ENCODE measurements at places on chromosomes 13 and 19.

DNA sequence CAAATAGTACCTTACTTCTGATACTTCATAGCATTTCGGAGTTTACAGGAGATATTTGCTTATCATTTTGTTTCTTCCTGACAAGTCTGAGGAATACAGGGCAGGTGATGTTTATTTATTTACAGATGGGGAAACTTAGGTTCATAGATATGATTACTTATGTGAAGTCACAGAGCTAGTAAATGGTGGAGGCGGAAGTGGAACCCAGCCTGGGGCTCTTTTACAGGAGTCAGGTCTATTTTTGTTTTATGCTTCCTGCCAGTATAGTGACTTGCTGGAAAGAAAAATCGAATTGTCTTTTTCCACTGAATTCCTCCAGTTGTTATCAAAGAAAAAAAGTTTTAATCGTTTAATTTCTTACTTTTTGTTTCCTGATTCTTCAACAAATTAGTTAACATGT, 66.5 kb downstream of the DGKH start:
- H3K4me1 ChIP-seq = no peaks in the 10 kb centered on the region
- H3K36me3 ChIP-seq = no peaks in the 10 kb centered on the region
- no peak overlapping the region for H3K4me3 ChIP-seq
- H3K27me3 ChIP-seq = no peaks in the 10 kb centered on the region
- no peak for DNase-seq

DNA sequence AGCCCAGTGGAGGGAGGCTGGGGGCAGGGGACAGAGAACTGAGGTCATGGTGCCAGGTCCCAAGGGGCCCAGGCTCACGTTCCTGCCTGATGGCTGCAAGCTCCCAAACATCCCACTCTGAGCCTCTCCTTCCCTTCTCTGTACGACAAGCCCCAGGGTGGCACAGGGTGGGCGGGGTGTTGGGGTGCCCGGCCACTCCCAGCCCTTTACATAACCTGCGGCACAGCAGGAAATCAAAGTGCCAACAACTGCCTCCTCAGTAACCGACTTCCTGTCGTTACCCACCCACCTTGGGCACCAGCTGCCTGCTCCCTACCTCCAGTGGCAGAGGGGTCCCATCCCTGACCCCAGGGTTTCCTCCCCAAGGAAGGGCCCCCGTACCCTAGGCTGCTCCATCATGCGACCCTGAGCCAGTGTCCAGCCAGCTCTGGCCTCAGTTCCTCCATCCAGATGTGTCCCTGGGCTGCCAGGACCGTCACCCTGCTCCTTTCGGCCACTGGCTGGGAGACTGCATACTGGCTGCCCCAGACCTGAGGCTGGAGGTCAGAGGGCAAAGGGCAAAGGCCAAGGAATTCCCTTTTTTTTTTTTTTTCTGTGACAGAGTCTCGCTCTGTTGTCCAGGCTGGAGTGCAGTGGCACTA, 27.7 kb upstream of the NFIC start:
- DNase-seq = no peak
- no peaks in the 10 kb centered on the region for H3K27me3 ChIP-seq
- H3K4me1 ChIP-seq = peaks cover 47% of the 10 kb centered on the region
- H3K4me3 ChIP-seq = no peak overlapping the region
- H3K27ac ChIP-seq = peak overlapping the region; percentile 89

GRCh38 chr19:12932392-12933286, 872 bp downstream of the FARSA start:
- no peaks in the 10 kb centered on the region for H3K27me3 ChIP-seq
- peak overlapping the region; percentile 81 for H3K27ac ChIP-seq
- H3K36me3 ChIP-seq = peaks cover 13% of the 10 kb centered on the region
- no peak for DNase-seq

GRCh38 chr19:3161453-3161852, 17.1 kb upstream of the S1PR4 start:
- DNase-seq = no peak
- peaks cover 14% of the 10 kb centered on the region for H3K4me1 ChIP-seq
- H3K27me3 ChIP-seq = no peaks in the 10 kb centered on the region
- H3K36me3 ChIP-seq = no peaks in the 10 kb centered on the region

- H3K36me3 ChIP-seq = peaks cover 27% of the 10 kb centered on the region
- no peak for DNase-seq
- H3K4me1 ChIP-seq = peaks cover 56% of the 10 kb centered on the region
- no peaks in the 10 kb centered on the region for H3K27me3 ChIP-seq
- peak overlapping the region; percentile 94 for H3K27ac ChIP-seq
- H3K4me3 ChIP-seq = peak overlapping the region; percentile 95
These were observed 926 bp downstream of the PRR12 start for GRCh38 chr19:49591731-49592485.

DNA sequence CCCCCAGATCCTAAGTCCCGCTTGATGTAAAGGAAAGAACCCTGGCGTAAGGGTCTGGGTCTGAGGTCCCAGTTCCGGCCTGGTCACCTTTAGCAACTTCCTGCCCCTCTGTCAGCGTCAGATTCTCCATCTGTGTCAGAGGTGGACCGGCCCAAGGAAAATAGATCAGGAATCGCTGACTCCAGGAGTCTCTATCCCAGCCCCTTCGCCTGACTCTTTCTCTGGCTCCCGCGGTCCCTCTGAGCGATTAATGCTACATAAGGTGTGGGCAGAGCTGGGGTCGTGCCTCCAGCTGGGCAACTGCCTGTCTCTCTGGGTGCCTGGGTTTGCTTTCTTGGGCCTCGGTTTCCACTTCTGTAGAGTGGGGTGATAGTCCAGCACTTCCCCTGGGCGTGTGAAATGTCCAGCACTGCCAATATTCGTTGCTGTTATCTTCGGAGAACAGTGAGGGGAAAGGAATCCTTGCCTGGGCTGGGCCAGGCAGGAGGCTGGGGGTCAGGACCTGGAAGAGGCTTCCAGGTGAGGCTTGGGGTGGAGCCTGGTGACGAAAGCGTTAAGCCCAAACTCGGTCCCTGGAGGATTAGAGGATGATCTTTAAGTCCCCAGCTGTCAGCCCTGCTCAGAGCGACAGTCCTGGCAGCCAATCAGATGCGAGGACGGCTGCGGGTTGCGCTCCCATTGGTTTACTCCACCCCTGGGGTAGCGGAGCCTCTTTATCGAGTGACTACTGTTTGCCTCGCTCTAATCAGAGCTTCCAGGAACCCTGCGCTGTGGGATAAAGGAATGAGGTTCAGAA, 767 bp downstream of the ABCA7 start:
- peaks cover 16% of the 10 kb centered on the region for H3K36me3 ChIP-seq
- H3K27me3 ChIP-seq = peaks cover 14% of the 10 kb centered on the region
- DNase-seq = peak; percentile 55

GRCh38 chr13:79457948-79458347, 23.0 kb upstream of the NDFIP2 start:
- no peaks in the 10 kb centered on the region for H3K27me3 ChIP-seq
- no peaks in the 10 kb centered on the region for H3K4me1 ChIP-seq
- no peak for DNase-seq

- no peak for DNase-seq
- no peaks in the 10 kb centered on the region for H3K27me3 ChIP-seq
- no peak overlapping the region for H3K27ac ChIP-seq
- peaks cover 4% of the 10 kb centered on the region for H3K4me1 ChIP-seq
These were observed 2.1 kb upstream of the PCDH17 start for GRCh38 chr13:57629391-57629804.

GRCh38 chr13:77975358-77976042, 56.9 kb upstream of the EDNRB start:
- H3K36me3 ChIP-seq = no peaks in the 10 kb centered on the region
- no peak for DNase-seq
- no peak overlapping the region for H3K27ac ChIP-seq
- H3K4me3 ChIP-seq = no peak overlapping the region

DNA sequence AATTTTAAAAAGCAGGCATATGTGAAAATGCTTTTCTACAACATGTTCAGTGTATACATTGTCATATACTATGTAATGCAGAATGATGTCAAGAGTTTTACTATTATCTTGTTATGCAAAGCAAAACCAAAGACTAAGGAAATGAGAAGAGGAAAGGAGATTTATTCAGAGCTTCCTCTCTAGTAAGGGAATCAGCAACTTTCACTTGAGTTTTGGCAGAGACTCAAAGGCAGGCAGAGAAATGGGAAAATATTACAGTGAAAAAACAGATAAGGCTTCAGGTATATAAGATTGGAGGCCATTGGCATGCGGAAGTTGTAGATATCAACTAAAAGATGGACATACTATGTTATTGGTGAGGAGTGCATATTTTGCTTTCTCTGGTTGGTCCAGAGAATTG, 512.0 kb upstream of the PCDH20 start:
- no peak overlapping the region for H3K27ac ChIP-seq
- H3K27me3 ChIP-seq = no peaks in the 10 kb centered on the region
- H3K36me3 ChIP-seq = no peaks in the 10 kb centered on the region

DNA sequence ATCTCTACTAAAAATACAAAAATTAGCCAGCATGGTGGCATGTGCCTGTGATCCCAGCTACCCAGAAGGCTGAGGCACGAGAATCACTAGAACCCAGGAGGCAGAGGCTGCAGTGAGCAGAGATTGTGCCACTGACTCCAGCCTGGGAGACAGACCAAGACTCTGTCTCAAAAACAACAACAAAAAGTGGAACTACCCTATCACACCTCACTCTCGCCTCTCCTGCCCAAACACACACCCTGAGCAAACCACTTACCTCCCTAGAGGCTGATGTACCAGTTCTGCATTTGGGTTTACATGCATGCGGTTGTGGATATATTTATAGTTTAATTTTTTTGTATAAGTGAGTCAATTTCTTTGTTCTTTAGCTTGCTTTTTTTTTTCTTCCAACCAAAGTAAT, 7.7 kb upstream of the PTOV1 start:
- no peak for DNase-seq
- H3K4me1 ChIP-seq = peaks cover 3% of the 10 kb centered on the region
- no peak overlapping the region for H3K4me3 ChIP-seq
- peaks cover 27% of the 10 kb centered on the region for H3K36me3 ChIP-seq

- no peak for DNase-seq
- H3K27ac ChIP-seq = no peak overlapping the region
- no peak overlapping the region for H3K4me3 ChIP-seq
- H3K27me3 ChIP-seq = no peaks in the 10 kb centered on the region
These were observed 6.2 kb downstream of the XAB2 start for GRCh38 chr19:7622933-7623685.

DNA sequence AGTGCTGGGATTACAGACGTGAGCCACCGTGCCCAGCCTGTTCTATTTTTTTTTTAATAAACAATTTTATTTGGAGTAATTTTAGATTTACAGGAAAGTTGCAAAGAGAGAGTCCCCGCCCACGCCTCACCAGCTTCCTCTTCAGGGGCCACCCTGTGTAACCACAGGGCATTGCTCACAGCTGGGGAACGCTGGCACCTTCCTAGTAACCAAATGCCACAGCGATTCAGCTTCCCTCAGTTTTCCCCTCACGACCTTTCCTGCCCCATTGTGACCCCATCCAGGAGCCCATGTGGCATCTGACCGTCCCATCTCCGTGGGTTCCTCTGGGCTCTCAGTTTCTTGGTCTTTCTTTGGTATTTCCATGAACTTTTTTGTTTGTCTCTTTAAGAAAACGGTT, 83.9 kb downstream of the GNG7 start:
- peaks cover 6% of the 10 kb centered on the region for H3K4me1 ChIP-seq
- no peaks in the 10 kb centered on the region for H3K27me3 ChIP-seq
- peak overlapping the region; percentile 20 for H3K27ac ChIP-seq
- no peaks in the 10 kb centered on the region for H3K36me3 ChIP-seq
- no peak for DNase-seq
- no peak overlapping the region for H3K4me3 ChIP-seq

- H3K36me3 ChIP-seq = no peaks in the 10 kb centered on the region
- H3K4me3 ChIP-seq = no peak overlapping the region
- no peaks in the 10 kb centered on the region for H3K27me3 ChIP-seq
- no peak overlapping the region for H3K27ac ChIP-seq
- no peaks in the 10 kb centered on the region for H3K4me1 ChIP-seq
These were observed 424.4 kb downstream of the FGF14 start for GRCh38 chr13:101977475-101977874.

- no peaks in the 10 kb centered on the region for H3K4me1 ChIP-seq
- no peak overlapping the region for H3K27ac ChIP-seq
- no peaks in the 10 kb centered on the region for H3K27me3 ChIP-seq
These were observed 30.4 kb downstream of the NOTCH3 start for GRCh38 chr19:15170345-15170744.

DNA sequence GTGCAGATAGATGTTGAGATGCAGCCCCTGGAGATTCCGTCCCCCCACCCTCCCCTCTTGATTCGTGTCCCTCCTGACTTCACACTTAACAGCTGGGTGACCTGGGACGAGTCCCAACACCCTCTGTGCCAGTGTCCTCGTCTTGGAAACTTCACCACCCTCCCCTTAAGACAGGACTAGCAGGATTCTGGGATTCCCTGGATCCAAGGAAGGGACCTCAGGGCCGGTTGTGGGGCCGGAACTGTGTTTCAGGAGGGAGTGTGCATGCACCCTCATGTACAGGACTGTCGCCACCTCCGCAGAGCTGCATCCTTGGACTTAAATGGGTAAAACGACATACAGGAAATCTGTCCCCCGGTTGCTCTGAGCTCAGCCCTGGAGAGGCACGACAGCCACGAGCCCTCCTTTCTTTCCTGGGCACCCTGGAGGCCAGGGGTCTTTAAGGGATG, 990 bp downstream of the MYO9B start:
- H3K27ac ChIP-seq = peak overlapping the region; percentile 97
- peaks cover 5% of the 10 kb centered on the region for H3K36me3 ChIP-seq
- no peaks in the 10 kb centered on the region for H3K27me3 ChIP-seq
- peak overlapping the region; percentile 68 for H3K4me3 ChIP-seq
- no peak for DNase-seq

- H3K27me3 ChIP-seq = peaks cover 6% of the 10 kb centered on the region
- H3K4me3 ChIP-seq = peak overlapping the region; percentile 72
- no peak for DNase-seq
These were observed 10.5 kb downstream of the TNFRSF19 start for GRCh38 chr13:23580684-23581060.

DNA sequence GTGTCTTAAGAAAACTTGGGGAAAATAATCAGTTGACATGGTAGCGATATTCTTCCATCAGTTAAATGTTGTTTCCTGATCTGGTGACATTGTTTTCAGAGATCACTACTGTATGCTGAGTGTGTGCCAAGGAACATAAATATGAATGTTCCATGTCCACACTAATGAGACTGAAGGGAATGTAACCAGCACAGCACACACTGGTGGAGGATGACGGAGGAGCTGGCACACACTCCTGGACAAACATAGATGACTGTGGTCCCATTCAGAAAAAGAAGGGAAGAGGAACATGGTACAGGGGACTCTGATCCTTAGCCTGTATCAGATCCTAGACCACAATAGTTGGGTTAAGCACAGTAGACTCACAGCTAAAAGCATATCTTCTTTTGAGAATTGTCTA, 574.8 kb downstream of the MYO16 start:
- H3K4me3 ChIP-seq = no peak overlapping the region
- no peaks in the 10 kb centered on the region for H3K4me1 ChIP-seq
- DNase-seq = no peak
- no peaks in the 10 kb centered on the region for H3K36me3 ChIP-seq
- H3K27ac ChIP-seq = no peak overlapping the region
- H3K27me3 ChIP-seq = no peaks in the 10 kb centered on the region

- H3K4me3 ChIP-seq = no peak overlapping the region
- peaks cover 28% of the 10 kb centered on the region for H3K36me3 ChIP-seq
- H3K27ac ChIP-seq = peak overlapping the region; percentile 88
- H3K4me1 ChIP-seq = peaks cover 53% of the 10 kb centered on the region
- no peaks in the 10 kb centered on the region for H3K27me3 ChIP-seq
- no peak for DNase-seq
These were observed 13.0 kb downstream of the ZBTB7A start for GRCh38 chr19:4053423-4054324.
